ENCODE measurements at places on chromosomes 4 and X. TPM values are rescaled to one million over a fixed set of nuclear protein-coding genes. Genes with fewer than 3 reads are reported as not detected.

GRCh38 chrX:25154168-25154567 lies 138.4 kb upstream of the ARX start:
- H3K27ac ChIP-seq: no peak overlapping the region
- H3K4me1 ChIP-seq: no peaks in the 10 kb centered on the region

GRCh38 chr4:152382057-152382785 lies 153.7 kb downstream of the FBXW7 start:
- peak overlapping the region; percentile 75 for H3K4me3 ChIP-seq
- H3K36me3 ChIP-seq: peaks cover 2% of the 10 kb centered on the region
- H3K4me1 ChIP-seq: peaks cover 8% of the 10 kb centered on the region
- no peak for DNase-seq
- peak overlapping the region; percentile 78 for H3K27ac ChIP-seq

DNA sequence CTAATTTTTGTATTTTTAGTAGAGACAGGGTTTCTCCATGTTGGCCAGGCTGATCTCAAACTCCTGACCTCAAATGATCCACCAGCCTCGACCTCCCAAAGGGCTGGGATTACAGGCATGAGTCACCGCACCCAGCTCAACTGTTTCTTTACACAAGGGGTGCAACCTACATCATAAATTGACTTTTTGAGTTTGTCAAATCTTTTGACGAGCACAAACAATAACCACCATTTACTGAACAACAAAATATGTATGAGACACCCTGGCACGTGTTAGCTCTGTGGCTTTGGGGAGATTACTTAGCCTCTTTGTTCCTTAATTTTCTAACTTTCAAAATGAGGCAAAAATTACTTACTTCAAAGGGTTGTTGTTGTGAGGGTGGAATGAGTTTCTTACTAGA lies 23.5 kb upstream of the SLC34A2 start:
- no peaks in the 10 kb centered on the region for H3K36me3 ChIP-seq
- no peak overlapping the region for H3K27ac ChIP-seq
- H3K4me1 ChIP-seq: no peaks in the 10 kb centered on the region
- no peak for DNase-seq
- no peak overlapping the region for H3K4me3 ChIP-seq
- H3K27me3 ChIP-seq: peaks cover 4% of the 10 kb centered on the region

DNA sequence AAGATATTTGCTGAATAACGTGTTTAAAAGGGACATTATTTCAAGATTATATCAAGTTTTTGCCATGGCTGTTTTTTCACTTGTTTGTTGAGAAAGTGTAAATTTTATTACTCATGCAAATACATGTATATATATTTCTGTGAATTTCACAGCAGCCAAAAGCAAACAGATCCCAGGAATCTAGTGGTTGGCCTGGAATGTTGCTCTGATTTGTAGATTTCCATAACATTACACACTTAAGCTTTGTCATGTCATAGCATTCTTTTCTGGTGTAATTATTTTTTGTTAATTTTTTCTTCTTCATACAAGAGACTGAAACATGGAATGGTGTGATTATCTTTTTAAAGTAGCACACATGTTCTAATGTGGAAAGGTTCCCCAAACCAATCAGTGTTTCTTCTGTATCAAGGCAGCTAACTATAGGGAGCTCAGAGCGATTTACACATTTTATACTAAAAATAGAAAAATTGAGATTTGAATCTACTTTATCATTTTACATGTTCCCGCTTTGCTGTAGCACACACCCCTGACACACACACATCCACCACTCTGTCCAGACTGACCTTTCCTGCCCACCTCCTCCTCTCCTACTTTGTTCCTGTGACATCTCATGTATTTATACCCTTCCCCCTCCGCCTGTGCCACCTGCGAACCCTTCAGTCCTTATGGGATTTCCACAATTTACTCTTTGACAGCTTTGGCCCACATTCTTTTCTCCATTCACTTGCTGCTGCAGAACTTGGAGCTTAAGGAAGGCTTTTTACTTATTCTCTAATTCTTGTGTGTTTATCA lies 20.3 kb downstream of the RUFY3 start:
- H3K4me3 ChIP-seq: no peak overlapping the region
- H3K27ac ChIP-seq: no peak overlapping the region
- peaks cover 9% of the 10 kb centered on the region for H3K4me1 ChIP-seq
- peaks cover 4% of the 10 kb centered on the region for H3K36me3 ChIP-seq
- no peaks in the 10 kb centered on the region for H3K27me3 ChIP-seq
- DNase-seq: no peak

DNA sequence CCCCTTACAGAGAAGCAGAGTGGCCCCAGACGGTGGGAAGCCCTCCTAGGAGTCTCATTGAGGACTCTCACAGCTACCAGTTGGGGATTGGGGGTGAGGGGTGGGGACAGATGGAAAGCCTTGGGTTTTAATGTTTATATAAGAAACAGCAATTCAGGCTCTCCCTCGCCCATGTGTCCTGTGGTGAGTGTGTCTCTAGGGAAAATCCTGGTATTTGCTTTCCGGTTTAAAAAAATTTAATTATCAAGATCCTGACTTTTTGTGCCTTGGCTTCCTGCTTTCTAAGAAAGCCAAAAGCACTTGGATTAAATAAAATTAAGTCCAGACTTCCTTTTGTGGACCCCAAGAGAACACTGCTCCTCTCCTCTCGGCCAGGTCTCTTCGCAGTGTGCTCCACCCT lies 93.8 kb downstream of the SOWAHB start:
- no peaks in the 10 kb centered on the region for H3K36me3 ChIP-seq
- H3K4me3 ChIP-seq: no peak overlapping the region
- DNase-seq: no peak
- H3K4me1 ChIP-seq: no peaks in the 10 kb centered on the region

DNA sequence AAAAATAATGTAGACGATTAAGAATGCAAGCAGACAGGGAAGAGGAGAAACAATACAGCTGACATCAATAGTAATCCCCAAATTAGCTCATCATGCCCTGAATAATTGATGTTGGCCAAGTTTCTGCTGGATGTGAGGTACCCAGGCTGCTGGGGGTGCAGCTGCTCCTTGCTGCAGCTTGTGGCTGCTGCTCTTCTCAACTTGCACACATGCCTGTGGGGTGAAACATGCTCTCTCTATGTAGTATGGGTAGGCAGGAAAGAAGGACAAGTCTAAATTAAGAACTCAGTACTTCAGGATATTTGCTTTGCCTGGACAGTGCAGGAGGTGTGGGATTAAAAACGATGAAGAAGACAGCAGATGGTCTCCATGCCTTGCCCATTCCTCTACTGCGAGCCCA lies 16.7 kb downstream of the EDA2R start:
- peaks cover 3% of the 10 kb centered on the region for H3K4me1 ChIP-seq
- H3K4me3 ChIP-seq: no peak overlapping the region
- H3K27me3 ChIP-seq: peaks cover 2% of the 10 kb centered on the region
- H3K36me3 ChIP-seq: no peaks in the 10 kb centered on the region

- no peak overlapping the region for H3K4me3 ChIP-seq
- no peaks in the 10 kb centered on the region for H3K27me3 ChIP-seq
- H3K36me3 ChIP-seq: no peaks in the 10 kb centered on the region
- H3K4me1 ChIP-seq: no peaks in the 10 kb centered on the region
- no peak for DNase-seq
Measured at GRCh38 chr4:67204441-67204840, 340.9 kb downstream of the CENPC start.

GRCh38 chrX:19642241-19643109 lies 127.2 kb upstream of the MAP3K15 start:
- no peak for DNase-seq
- peaks cover 11% of the 10 kb centered on the region for H3K36me3 ChIP-seq
- H3K27me3 ChIP-seq: no peaks in the 10 kb centered on the region
- peaks cover 12% of the 10 kb centered on the region for H3K4me1 ChIP-seq
- no peak overlapping the region for H3K4me3 ChIP-seq

DNA sequence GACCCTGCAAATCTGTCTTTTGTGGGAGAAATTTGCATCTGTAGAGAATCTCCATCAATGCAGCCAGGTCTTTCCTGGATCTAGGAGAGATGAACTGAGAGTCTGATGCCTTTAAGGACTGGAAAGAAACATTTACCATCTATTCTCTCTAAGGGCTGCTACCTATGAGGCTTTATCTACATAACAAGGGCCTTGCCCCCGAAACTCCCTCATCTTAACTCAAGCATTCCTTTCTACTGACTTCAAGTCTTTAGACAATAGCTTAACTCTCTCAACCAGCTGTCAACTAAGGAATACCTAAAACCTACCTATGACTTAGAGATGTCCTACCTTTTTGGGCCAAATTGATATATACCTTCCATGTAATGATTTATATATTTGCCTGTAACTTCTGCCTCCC lies 32.1 kb downstream of the MAGEB17 start:
- H3K27ac ChIP-seq: no peak overlapping the region
- peaks cover 2% of the 10 kb centered on the region for H3K27me3 ChIP-seq
- no peak for DNase-seq
- no peaks in the 10 kb centered on the region for H3K4me1 ChIP-seq

- peaks cover 2% of the 10 kb centered on the region for H3K27me3 ChIP-seq
- H3K4me3 ChIP-seq: no peak overlapping the region
- H3K27ac ChIP-seq: no peak overlapping the region
- H3K36me3 ChIP-seq: no peaks in the 10 kb centered on the region
- DNase-seq: no peak
- H3K4me1 ChIP-seq: no peaks in the 10 kb centered on the region
Measured at GRCh38 chr4:75429208-75429607, 85.0 kb downstream of the RCHY1 start.

DNA sequence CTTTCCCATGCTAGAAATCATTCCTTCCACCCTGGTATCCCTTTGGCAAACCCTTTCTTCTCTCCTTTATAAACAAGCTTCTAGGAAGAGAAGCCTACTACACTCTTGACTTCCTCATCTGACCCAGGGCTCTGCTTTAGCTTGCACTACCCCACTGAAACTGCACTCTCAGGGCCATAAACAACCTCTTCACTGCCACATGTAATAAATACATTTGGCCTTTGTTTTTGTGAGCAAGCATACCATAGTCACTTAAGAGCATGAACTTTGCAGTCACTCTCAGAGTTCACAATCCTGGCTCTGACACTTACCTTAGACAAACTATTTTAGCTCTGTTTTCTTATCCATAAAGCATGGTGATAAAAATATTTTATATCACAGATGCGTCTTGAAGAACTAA lies 50.7 kb upstream of the USP38 start:
- no peaks in the 10 kb centered on the region for H3K27me3 ChIP-seq
- no peaks in the 10 kb centered on the region for H3K4me1 ChIP-seq
- H3K27ac ChIP-seq: no peak overlapping the region
- DNase-seq: no peak
- H3K36me3 ChIP-seq: no peaks in the 10 kb centered on the region

DNA sequence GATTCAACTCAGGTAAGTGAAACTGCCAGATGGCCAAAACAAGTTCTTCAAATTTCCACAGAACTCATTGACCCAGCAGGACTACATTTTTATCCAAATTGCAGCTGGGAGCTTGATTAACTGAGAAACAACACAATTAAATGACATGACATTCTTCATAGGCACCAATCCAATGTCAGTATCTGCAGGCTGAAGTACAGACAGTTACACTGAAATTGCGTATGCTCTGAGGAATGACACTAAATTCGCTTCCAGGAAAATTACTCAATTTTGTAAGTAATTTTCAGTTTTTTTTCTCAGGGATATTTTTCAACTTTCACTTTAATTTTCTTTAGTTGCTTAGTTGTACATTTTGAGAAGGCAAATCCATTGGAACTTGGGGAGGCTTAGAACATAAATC lies 4.5 kb downstream of the C1GALT1C1 start:
- no peak overlapping the region for H3K4me3 ChIP-seq
- DNase-seq: no peak
- peaks cover 15% of the 10 kb centered on the region for H3K36me3 ChIP-seq
- no peaks in the 10 kb centered on the region for H3K27me3 ChIP-seq
- peaks cover 9% of the 10 kb centered on the region for H3K4me1 ChIP-seq
- H3K27ac ChIP-seq: no peak overlapping the region

GRCh38 chrX:85052636-85053343 lies 49.1 kb downstream of the APOOL start:
- no peak overlapping the region for H3K27ac ChIP-seq
- H3K27me3 ChIP-seq: no peaks in the 10 kb centered on the region
- DNase-seq: no peak
- no peak overlapping the region for H3K4me3 ChIP-seq
- H3K36me3 ChIP-seq: peaks cover 3% of the 10 kb centered on the region
- H3K4me1 ChIP-seq: no peaks in the 10 kb centered on the region

DNA sequence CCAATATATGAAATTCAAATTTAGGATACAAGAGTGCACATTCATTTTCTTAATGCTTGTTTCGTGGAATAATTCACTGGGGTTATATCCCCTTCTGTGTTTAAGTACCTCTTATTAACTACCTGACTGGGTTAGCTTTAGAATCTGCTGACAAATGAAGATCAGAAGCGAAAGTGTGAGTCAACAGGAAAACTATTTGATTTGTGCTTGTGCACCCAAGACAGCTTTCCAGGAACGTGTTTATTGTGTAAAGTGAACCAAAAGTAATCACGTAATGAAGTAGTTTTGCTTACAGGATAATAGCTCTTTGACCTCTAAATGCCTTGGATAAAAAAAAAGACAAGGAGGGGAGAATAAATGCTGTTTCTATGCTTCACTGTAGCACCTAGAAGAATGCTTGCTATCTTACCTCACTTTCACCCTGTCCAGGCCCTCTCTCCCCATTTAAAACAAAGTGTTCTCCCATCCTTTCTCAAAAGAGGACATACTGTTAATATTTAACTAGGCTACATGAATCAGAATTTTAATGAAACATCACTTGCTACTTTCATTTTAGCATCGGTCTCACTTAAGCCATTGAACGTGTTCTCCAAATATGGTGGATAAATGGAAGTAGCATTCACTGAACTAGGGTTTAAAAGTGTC lies 141.9 kb downstream of the THOC2 start:
- DNase-seq: no peak
- H3K36me3 ChIP-seq: no peaks in the 10 kb centered on the region
- H3K4me1 ChIP-seq: no peaks in the 10 kb centered on the region
- no peaks in the 10 kb centered on the region for H3K27me3 ChIP-seq
- no peak overlapping the region for H3K27ac ChIP-seq
- H3K4me3 ChIP-seq: no peak overlapping the region

DNA sequence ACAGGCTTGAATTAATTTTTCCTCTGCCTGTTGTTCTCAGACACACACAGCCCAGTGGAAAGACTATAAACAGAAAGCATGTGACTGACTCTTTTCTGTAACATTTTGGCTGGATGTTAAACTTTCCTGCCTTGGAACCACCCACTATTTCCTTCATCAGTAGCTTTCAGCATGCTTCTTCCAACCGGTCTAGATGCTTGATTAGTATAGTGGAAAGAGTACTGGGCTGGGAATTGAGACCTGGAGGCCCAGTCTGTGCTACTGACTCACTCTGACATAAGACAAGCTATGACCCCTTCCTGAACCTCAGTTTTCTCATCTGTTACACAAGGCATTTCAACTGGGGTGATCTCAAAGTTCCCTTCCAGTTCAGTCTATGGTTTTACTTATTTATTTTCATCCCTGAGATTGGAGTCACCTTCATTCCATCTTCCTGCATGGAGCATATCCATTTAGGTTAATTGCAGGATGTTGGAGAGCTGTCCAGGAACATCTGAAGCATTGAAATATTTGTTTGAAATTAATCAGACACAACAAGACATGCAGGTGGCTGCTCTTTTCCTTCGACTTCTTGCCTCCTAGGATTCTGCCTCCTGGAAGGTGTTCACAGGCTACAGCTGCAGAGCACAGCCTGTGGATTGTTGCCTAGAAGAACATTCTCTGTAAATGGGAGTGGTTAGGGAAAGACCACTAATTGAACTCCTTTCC lies 173.4 kb downstream of the RTL9 start:
- DNase-seq: no peak
- H3K27me3 ChIP-seq: no peaks in the 10 kb centered on the region
- H3K4me3 ChIP-seq: no peak overlapping the region
- no peaks in the 10 kb centered on the region for H3K36me3 ChIP-seq
- H3K4me1 ChIP-seq: no peaks in the 10 kb centered on the region

Gene FRMD7
- total RNA-seq: not detected

Gene AMBN
- total RNA-seq: not detected

Gene DRD5
- not detected for total RNA-seq

Gene ATXN3L
- not detected for total RNA-seq

Gene SLC38A5
- total RNA-seq: 62.6 TPM

Gene MSL3
- total RNA-seq: 73.7 TPM

Gene TMPRSS11D
- not detected for total RNA-seq

Gene ERAS
- total RNA-seq: not detected

Gene BEND4
- 0.77 TPM for total RNA-seq
